ENCODE measurements at places on chromosomes 16 and 17.

- no peak for DNase-seq
Measured at GRCh38 chr17:55068862-55069811, 100.6 kb downstream of the STXBP4 start.

GRCh38 chr17:32894245-32894644 lies 17.3 kb upstream of the MYO1D start:
- no peak for DNase-seq

DNA sequence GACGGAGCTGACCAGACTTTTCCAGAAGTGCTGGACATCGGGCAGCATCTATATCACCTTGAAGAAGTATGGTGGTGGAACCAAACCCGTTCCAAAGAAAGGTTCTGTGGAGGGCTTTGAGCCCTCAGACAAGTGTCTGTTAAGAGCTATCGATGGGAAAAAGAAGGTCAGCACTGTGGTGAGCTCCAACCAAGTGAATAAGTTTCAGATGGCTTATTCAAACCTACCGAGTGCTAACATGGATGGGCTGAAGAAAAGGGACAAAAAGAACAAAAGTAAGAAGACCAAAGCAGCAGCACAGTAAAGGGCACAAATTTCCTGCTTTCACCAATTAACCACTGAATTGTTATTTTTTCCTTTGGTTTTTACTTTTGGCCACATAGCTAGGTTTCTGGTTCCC lies 6.9 kb downstream of the KAT7 start:
- no peak for DNase-seq

GRCh38 chr16:118857-119256 lies 19.6 kb downstream of the NPRL3 start:
- DNase-seq = no peak

- DNase-seq = no peak
Measured at GRCh38 chr17:67576471-67577115, 141.1 kb upstream of the NOL11 start.

DNA sequence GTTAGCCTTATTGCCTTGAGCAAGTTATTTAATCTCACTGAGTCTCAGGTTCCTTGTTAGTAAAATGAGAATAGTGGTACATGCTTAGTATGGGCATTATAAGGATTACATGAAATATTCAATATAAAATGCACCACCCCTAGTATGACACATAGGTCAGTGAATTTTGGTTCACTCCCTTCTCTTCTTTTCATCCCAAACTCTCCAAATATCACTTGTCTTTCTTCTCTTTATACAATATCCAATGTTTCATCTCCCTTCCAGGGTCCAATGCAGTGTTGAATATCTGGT lies 28.4 kb upstream of the CCL2 start:
- no peak for DNase-seq

- no peak for DNase-seq
Measured at GRCh38 chr17:46736100-46736499, 82.4 kb downstream of the WNT3 start.

DNA sequence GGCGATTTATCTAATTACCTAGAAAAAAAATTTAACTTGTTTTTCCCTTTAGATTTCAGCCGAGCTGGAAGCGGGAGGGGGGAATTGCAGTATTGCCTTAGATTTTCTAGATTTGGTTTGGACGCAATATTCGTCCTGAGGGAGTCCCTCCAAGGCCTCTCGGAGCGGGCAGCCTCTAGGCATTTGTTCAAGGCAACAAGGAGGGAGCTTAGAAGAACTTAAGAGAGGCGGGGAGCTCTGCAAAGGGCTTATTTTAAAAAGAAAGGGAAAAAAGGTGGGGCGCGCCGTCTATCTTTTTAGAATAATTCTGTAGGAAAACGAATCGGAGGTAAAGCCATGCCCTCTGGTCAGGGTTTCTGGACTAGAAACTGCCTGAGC lies 407 bp upstream of the TMEM94 start:
- no peak for DNase-seq

- no peak for DNase-seq
Measured at GRCh38 chr17:12896180-12896785, 107.0 kb downstream of the ARHGAP44 start.

GRCh38 chr16:13552062-13552959 lies 367.6 kb upstream of the ERCC4 start:
- no peak for DNase-seq

DNA sequence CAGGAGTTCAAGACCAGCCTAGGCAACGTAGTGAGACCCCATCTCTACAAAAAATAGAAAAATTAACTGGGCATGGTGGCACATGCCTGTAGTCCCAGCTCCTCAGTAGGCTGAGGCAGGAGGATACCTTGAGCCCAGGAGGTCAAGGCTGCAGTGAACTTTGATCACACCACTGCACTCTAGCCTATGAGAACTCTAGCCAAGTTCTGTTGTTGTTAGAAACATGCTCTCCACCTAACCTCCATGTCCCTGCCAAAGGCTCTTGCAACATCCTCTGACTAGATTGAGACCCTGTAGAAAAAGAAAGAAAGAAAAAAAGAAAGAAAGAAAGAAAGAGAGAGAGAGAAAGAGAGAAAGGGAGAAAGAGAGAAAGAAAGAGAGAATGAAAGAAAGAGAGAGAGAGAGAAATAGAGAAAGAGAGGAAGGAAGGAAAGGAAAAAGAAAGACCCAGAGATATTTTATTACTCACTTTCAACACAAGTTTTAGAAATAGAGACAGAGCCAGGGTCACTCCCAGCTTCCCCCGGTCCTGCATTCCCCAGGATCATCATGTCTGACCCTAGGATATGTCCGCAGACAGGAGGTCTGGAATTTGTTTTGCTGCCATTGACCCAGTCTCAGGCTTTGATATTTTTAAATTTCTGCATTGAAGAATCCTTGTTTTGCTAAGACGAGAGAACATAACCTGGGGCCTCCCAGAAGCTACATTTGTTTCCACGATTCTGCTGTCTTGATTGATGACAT lies 376.5 kb upstream of the CDH5 start:
- no peak for DNase-seq

DNA sequence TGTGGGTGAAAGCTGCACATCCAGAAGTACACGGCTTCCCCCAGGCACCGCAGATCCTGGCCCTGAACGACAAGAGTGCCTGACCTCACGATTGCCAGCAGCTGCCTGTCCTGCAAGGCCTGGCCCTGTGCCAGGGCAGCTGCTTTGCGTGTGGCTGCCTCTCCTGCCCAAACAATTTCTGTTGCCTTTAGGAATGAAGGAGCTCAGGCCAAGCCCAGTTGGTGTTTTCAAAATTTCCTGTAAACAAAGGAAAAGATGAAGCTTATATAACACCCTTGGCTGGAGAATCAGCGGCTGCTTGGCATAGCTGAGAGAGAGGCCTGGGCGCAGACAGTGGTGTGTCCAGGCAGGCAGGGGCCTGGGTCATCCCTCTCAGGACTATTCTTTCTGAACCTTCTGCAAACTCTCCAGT lies 11.7 kb upstream of the SLC47A2 start:
- DNase-seq = peak; percentile 89

- no peak for DNase-seq
Measured at GRCh38 chr16:65312795-65313194, 190.9 kb upstream of the CDH11 start.

GRCh38 chr17:1639549-1640180 lies 5.9 kb downstream of the SCARF1 start:
- DNase-seq = no peak

- DNase-seq = no peak
Measured at GRCh38 chr16:48444574-48444973, 59.4 kb upstream of the SIAH1 start.

DNA sequence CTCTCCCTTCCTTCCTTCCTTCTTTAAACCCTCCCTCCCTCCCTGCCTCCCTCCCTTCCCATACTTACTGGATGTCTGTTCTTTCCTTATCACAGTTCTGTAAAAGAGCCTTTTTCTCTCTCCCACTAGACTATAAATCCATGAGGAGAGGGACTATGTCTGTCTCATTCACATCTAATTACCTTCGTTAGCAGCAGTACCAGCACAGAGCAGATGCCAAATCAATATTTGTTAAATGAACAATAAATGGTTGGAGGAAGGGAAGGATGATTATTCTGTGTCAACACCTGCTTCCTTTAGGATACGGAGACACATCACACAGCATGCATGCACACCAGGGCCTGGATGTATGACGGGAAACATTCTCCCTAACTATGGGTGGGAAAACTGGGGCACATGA lies 94.2 kb downstream of the DNAH3 start:
- no peak for DNase-seq

DNA sequence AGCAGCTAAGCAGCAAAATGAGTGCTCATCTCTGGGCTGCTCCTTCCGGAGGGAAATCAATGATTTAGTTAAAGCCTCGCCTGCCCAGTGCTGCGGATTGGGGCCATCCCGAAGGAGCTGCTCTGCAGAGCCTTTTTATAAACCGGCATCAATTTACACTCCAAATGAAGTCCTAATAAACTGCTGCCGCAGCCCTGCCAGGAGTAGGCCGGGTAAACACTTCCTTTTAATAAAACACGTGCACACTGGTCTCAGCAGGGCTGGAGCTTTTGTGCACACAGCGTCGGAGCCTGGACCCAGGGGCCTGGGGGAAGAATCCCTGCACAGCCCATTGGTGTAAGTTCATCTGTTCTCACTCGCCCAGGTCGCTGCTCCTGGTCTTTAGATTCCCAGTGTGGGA lies 79.6 kb upstream of the HS3ST2 start:
- DNase-seq = no peak

- no peak for DNase-seq
Measured at GRCh38 chr17:4939546-4939795, 375 bp downstream of the SLC25A11 start.

DNA sequence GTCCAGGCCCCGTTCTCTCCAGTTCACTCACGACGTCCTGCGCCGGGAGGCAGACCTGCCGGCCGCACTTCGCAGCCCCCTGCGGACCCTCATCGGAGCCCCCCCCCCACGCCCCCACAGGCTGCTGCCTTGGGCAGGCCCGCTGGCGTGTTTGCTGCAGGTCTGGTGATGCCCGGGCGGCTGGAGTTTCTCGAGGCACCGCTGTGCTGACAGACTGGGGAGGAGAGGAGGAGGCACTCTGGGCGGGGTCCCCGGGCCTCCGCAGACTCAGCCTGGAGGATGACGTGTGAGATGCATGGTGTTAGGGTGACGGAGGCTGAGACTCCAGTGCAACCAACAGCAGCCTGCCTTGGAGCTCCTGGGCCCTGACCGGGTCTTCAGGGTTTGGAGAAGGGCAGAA lies 24.1 kb downstream of the BAIAP2 start:
- no peak for DNase-seq

DNA sequence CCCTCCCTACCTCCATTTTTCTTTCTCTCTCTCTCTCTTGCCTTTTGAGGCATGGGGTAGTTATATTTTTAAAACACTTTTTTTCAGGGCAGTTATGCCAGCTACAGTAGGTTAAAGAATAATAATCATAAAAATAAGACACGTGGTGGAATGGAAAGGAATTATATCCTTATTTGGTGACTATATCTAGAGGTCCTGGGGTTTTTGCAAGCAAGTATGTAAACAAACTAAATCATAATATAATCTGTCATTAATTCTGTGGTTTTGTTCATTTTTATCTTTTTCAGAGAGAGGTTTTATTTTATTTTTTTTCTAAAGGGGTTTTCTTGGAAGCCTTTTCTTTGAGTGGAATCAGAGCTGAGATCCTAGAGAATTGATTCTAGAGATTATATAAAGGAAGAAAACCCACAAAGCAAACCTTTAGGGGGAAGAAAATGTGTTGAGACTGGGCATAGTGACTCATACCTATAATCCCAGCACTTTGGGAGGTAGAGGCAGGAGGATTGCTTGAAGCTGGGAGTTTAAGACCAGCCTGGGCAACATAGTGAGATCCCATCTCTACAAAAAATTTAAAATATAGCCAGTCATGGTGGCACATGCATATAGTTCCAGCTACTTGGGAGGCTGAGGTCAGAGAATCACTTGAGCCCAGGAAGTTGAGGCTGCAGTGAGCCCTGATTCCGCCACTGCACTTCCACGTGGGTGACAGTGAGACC lies 53.2 kb downstream of the NQO1 start:
- DNase-seq = no peak

DNA sequence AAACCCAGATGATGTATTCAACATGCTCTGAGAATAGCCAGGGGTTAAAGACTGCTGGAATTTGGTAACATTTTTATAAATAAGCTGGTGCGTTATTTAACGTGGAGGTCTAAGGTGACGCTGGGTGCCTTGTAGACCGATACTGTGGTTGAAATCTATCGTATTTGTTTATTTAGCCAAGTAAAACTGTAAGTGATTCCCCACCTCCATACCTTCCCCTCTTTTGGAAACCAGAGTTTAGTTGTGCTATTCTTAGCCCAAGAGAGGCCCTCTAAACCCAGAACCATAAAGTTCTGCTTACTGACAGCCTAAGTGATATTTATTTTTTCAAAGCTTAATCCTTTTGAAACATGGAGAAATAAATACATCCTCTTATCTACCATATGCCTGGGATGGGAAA lies 744.5 kb downstream of the WWOX start:
- no peak for DNase-seq

- peak; percentile 98 for DNase-seq
Measured at GRCh38 chr16:30052671-30053372, 12.7 kb upstream of the ALDOA start.

GRCh38 chr16:70433458-70434103 lies 5.3 kb downstream of the ST3GAL2 start:
- no peak for DNase-seq

GRCh38 chr16:81036751-81037350 lies 1.2 kb downstream of the ATMIN start:
- no peak for DNase-seq

- no peak for DNase-seq
Measured at GRCh38 chr17:8753976-8754440, 4.3 kb downstream of the SPDYE4 start.

DNA sequence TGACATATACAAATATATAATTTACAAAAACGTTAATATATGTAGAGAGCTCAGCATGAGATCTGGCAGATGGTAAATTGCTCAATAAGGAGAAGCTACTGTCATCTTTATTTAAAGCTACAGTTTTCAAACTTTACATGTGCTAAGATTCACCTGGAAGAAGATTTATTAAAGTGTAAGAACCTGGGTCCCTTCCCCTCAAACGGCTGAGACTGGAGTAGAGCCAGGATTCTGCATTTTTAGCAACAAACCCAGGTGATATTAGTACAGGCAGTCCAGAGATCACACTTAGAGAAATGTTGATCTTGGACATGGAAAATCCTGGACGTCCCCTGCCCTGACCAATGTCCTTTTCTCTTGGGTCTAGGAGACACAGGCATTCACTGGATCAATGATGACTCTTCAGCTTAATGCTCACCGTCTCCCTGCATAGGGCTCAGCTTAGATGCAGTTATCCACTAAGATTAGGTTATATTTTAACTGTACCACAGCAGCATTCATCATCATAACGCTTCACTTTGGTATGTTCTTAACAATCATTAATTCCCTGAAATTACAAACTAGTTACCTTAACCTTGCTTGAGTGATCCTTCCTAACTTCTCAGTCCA lies 20.4 kb downstream of the CDR2 start:
- DNase-seq = no peak

DNA sequence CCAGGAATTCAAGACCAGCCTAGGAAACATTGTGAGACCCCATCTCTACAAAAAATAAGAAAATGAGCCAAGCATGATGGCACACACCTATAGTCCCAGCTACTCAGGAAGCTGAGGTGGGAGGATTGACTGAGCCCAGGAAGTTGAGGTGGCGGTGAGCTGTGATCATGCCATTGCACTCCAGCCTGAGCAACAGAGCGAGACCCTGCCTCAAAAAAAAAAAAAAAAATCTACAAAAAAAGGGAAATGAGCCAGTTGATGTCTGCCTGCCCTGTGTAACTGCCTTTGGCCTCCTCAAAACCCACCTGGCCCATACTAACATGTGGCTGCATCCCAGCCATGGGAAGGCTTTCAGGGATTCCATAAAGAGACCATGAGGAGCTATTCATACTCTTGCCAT lies 4.5 kb downstream of the RANBP10 start:
- DNase-seq = no peak
